ENCODE measurements at places on chromosomes 2 and 18.

- DNase-seq: no peak
Measured at GRCh38 chr2:2536416-2537056, 205.5 kb upstream of the MYT1L start.

DNA sequence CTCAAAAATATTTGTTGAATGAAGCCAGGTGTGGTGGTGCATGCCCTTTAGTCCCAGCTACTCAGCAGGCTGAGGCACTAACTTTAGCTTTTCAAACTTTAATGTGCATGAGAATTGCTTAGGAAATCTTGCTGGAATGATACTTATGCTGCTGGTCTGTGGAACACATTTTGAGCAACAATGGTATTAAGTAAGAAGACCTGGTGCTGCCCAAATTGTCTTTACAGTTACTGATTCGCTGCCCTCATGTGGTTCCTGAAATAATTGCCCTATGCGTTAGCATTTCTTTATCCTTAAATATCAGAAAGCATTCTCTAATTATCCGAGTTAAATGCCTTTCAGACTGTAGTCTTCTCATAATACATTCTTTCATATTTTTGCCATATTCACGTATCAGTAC is 76.0 kb upstream of the SESTD1 start:
- no peak for DNase-seq

- no peak for DNase-seq
Measured at GRCh38 chr2:56807861-56808260, 624.1 kb downstream of the CCDC85A start.

DNA sequence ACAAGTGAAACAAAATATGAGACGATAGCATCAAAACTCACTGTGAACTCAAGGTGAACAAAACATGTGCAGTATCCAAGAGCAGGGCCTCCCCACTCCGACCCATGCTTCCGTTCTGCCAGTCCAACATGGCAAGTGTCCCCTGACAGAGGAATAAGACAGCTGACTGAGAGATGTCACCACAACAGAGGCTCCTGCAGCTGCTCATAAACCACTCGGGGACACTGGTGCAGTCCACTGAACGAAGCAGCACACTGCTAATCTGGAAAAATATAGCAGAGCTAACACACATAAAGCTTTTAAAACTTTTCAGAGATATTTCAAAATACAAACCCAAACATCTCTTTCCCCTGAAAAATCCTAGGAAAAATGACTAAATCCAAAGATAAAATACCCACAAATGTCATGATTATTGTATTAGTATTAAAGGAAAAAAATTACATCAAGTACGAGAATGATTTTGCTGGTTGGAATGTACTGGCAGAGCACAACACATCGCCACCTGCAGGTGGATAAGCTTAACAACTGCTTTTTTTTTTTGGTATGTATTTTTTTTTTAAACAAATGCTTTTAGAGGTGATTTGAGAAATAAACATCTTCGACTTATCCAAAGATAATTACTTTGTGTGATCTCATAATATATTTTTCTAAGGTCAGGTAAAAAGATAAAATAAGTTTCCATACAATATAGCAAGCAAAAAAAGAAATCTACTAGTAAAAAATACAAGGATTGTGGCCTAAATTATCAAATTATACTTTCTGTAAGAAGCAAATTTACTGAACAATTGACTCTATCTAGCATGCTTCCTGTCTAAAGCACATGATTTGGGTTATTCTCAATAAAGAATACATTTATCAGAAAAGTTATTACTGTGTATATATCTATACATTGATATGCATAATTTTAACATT is 18.6 kb downstream of the THADA start:
- DNase-seq: no peak

- no peak for DNase-seq
Measured at GRCh38 chr2:175049661-175050060, 44.5 kb upstream of the CHN1 start.

DNA sequence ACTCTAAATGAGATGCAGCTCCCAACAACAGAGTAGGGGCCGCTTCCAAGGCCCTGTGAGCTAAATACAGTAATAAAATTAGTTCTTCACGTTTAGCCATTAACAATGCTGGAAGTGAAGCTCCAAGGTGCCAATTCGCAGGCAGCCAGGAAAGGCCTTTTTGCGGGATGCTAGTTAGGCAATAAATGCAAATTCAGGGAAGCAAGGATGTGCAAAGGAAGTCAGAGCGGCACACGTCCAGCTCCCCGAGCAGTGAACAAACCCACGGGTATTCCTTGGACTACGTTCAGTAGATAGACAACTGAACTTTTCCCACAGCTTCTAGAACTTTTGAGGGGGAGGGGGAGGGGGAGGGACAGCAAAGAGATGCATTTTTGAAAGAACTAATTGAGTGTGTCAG is 6.9 kb downstream of the ZNF516 start:
- DNase-seq: no peak

- no peak for DNase-seq
Measured at GRCh38 chr2:60548845-60549237, 4.6 kb downstream of the BCL11A start.

GRCh38 chr2:9780368-9781130 is 62.7 kb upstream of the TAF1B start:
- no peak for DNase-seq

- DNase-seq: no peak
Measured at GRCh38 chr2:103132536-103133217, 370.8 kb downstream of the TMEM182 start.

DNA sequence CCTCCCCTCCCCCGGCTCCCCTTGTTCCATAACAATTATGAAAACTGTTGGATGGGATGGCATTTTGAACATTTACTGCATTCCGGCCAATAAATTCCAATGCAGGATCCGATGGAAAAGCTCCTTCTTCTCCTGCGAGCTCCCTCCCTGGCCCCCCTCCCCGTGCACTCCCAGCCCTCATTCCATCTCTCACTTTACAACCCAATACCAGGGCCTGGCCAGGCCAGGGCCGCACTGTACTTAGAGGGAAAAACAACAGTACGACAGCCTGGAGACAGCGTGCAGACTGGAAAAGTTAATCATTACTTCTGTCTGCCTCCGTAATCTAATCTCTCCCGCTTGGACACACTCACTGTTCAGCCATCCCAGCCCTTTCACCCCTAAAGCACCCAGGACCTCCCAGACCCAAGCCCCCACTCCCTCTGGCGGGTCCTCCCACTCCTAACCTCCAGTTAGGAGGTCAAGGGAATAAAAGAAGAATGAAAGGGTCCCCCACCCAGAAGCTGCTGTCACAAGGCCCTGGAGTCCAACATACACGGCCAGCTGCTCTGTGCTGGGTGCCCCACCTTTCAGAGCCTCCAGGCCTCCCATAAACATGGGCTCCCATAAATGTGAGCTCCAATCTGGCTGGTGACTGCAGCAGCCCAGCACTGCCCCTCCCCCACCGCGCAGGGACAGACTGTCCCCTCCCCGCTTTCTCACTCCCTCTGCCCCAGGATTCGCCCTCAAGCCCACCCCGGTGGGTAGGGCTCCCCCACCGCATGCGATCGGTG is 20.6 kb downstream of the SMAD7 start:
- no peak for DNase-seq

GRCh38 chr2:20157193-20157891 is 67.6 kb downstream of the SDC1 start:
- no peak for DNase-seq

GRCh38 chr2:63163161-63163820 is 112.7 kb downstream of the OTX1 start:
- DNase-seq: no peak

DNA sequence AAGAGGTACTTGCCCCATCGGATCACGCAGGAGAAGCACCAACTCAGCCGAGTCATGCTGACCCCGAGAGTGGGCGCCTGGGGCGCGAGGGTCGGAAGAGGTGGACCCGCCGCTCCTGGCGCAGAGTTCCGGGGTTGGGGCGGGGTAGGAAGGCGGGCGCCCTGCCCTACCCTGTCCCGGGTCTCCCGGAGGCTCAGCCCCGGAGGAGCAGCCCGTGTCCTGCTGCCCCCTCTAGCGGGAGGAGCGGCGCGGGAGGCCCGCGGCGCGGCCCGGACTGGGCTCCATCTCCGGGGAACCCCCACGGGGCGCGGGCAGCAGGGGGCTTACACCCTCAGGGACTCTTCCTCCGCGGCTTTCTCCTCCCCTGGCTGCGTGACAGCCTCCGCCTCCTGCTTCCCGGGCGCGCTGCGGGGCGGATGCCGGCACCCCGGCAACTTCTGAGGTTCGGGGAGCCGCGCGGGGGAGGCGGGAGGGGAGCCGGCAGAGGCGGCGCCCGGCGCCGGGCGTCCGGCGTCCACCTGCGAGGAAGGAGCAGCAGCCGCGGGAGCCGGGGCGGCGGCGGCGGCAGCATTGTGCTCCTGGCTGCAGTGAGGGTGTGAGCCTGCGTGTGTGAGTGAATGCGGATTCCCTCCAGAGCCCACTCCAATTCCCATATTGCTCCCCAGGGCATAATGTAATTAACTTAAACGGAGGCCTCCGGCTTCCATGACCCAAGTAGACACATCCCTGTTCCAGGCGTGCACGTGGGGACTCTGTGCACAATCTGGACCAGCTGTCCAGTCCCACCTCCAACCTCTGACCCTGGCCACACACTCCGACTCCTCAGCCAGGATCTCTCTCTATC is 7.6 kb upstream of the TNS1 start:
- DNase-seq: no peak

DNA sequence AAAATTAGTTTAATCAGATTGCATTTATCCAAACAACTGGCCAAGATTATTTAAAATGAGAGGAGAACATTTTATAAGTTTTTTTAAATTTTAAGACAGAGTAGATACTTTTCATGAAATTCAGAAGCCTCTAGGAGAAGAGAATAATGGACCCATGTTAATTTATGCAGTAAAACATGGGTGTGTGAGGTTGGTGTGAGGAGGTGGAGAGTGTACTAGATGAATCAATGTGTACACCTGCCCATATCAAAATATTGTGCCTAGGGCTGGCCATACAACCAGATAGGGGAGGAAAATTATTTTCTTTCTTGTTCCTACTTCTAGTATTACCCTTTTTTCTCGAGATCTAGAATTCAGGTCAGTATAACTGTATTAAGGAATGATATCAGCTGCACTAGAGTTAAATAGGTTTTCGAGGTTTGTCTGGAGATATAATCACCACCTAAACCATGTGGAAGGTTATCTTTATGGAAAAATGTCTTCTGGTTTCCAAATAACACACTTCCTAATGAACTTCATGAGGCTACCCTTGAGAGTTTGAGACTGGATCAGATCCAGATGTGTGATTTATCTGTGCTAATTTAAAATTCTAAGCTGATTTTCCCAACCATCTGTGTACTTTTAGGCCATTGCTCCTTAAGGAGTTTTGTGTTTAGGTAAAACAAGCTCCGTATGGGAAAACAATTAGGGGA is 37.6 kb downstream of the TMEM178A start:
- DNase-seq: no peak

GRCh38 chr18:69956665-69957620 is 9.3 kb upstream of the CD226 start:
- no peak for DNase-seq

DNA sequence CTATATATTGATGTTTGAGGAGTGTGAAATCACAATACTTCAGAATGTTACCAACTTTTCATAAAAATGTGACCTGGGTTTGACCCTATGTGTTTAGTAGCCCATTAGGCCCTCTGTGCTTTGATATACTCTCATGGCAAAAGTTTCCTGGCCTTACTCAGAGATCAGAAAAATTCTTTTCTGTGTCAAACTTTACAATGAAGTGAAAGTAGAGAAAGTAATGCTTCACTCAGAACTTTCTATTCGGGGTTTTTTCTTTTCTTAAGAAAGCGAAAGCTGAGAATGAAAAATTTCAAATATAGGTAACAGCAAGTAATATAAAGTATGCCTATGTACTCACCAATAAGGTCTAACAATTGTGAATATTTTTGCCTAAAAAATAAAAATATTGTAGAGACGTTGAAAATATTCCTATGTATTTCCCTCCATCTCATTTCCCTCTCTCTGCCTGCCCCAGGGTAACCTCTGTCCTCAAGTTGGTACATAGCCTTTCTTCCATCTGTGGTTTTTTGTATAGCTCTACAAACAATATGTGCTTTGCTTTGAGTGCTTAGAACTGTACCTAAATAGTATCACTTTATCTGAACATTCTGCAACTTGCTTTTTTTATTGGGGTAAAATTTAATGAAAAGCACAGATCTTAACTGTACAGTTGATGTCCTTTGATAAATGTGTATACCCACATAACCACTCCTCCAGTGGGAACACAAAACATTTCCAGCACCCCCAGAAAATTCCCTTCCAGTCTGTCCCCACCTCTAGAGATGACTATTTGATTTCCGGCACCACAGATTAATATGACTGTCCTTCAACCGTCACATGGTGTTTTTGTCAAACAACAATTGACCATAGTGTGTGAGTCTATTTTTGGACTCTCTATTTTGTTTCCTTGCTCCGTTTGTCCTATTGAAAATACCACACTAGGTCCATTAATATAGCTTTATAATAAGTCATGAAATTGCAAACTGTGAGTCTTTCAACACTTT is 10.3 kb upstream of the ACKR3 start:
- no peak for DNase-seq

DNA sequence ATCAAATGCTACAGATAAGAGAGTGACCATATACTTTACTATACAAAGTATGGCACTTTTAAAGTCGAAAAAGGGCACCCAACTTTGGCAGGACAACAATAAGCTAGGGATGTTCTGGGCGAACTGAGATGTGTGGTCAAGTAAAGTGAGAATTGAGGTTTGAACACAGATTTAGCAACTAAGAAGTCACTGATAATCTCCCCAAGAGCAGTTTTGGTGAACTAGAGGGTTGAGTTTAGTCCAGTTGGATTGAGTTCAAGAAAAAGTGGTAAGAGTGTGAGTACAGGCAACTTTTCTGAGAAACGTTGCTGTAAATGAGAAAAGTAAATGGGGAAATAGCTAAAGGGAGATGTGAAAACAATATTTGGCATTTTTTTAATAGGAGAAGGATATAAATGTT is 65.5 kb upstream of the TGFA start:
- DNase-seq: no peak

DNA sequence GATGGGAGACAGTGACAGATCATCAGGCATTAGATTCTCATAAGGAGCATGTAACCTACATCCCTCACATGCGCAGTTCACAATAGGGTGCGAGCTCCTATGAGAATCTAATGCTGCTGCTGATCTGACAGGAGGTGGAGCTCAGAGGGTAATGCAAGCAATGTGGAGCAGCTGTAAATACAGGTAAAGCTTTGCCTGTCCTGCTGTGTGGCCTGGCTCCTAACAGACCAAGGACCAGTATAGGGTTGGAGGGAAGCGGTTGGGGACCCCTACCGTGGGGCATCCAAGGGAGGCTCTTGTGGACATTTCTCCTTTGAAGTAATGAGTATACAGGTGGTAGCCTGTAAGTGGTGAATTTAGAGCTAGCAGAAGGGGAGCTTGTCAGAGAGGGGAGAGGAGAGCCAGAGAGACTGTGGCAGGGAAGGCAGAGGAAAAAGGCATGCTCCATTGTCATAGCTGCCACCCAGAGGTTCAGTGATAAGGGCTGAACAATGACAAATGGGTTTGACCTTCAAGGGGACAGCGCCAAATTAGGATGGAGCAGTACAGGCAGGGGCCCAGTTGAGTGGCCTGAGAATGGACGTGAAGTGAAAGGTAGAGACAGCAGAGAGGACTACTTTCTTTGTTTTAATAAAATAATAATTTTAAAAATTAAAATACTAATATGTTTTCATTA is 15.2 kb upstream of the TMBIM1 start:
- DNase-seq: no peak

GRCh38 chr2:103669531-103669930 is 907.7 kb downstream of the TMEM182 start:
- no peak for DNase-seq

GRCh38 chr18:74489676-74490075 is 6.5 kb upstream of the CNDP2 start:
- DNase-seq: no peak

GRCh38 chr2:54560146-54560881 is 104.2 kb downstream of the SPTBN1 start:
- DNase-seq: no peak

- no peak for DNase-seq
Measured at GRCh38 chr18:63135101-63135500, 184.5 kb downstream of the BCL2 start.
